Mesothelial cell of epicardium (in vitro differentiated cells): ENCODE measurements at places on chromosomes 13 and 19. TPM values are rescaled to one million over a fixed set of nuclear protein-coding genes. Genes with fewer than 3 reads are reported as not detected.

SRRM5 gene
- 0.36 to 0.63 TPM (median 0.58 TPM) in 3 replicates for total RNA-seq

PLPPR3 gene
- total RNA-seq: 140 to 162 TPM (median 152 TPM) in 3 replicates

SOX1 gene
- total RNA-seq: not detected in 3 replicates

CAPN12 gene
- total RNA-seq: 6.1 to 6.8 TPM (median 6.7 TPM) in 3 replicates

CEACAM3 gene
- not detected in 3 replicates for total RNA-seq

FBXW9 gene
- 9.6 to 9.8 TPM (median 9.8 TPM) in 3 replicates for total RNA-seq

ZNF525 gene
- total RNA-seq: 20.2 to 23.5 TPM (median 20.5 TPM) in 3 replicates

ACOD1 gene
- not detected in 3 replicates for total RNA-seq

ERICH4 gene
- total RNA-seq: not detected in 3 replicates

ZFP14 gene
- 13.9 to 14.6 TPM (median 14.3 TPM) in 3 replicates for total RNA-seq

PAN3 gene
- 58.0 to 61.3 TPM (median 58.2 TPM) in 3 replicates for total RNA-seq

- no peak for DNase-seq
These were observed 254.3 kb upstream of the PRR20A start for GRCh38 chr13:56886398-56886797.

DNA sequence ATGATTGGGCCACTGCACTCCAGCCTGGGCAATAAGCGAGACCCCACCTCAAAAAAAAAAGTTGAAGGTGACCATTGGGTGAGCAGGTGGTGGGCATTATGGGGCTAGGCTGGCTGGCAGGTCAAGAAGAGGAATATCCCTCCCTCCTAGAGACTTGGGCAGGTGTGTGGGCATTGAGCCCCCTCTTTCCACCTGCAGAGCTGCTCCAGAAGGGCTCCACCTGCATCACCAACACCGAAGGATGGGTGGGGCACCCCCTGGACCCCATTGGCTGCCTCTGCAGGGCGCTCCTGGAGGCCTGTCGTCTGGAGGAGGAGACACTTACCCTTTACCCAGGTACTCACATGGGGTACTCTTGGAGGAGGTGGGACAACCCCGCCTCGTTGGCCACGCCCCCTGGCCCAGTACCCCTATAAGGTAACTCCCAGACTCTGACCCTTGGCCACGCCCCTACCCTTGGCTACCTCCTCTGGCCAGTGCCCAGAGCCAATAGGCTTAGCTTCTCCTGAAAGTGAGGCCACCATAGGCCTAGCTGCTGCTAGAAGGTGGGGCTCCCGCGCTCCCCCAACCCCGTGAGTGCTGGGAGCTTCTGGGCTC, 21.9 kb downstream of the ZSWIM4 start:
- no peak for DNase-seq

GRCh38 chr19:1355568-1356507, 27.9 kb upstream of the NDUFS7 start:
- DNase-seq: no peak

DNA sequence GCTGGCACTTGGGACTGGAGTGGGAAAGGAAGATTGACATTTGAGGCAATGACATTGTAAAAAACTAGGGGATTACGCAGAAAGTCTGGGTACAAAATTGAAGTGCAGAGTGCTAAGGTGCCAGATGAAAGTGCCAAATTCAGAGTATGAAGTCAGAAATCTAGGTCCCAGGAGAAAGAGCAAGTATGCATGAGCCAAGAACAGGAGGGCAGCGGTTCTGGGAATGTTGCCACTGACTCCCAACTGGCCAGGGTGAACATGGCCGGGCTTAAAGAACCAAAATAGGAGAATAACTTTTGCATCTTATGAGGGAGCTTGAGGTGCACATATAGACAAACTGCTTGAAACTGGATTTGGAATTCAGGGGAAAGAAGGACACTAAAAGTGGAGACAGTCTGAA, 495.8 kb upstream of the KLF12 start:
- DNase-seq: no peak

DNA sequence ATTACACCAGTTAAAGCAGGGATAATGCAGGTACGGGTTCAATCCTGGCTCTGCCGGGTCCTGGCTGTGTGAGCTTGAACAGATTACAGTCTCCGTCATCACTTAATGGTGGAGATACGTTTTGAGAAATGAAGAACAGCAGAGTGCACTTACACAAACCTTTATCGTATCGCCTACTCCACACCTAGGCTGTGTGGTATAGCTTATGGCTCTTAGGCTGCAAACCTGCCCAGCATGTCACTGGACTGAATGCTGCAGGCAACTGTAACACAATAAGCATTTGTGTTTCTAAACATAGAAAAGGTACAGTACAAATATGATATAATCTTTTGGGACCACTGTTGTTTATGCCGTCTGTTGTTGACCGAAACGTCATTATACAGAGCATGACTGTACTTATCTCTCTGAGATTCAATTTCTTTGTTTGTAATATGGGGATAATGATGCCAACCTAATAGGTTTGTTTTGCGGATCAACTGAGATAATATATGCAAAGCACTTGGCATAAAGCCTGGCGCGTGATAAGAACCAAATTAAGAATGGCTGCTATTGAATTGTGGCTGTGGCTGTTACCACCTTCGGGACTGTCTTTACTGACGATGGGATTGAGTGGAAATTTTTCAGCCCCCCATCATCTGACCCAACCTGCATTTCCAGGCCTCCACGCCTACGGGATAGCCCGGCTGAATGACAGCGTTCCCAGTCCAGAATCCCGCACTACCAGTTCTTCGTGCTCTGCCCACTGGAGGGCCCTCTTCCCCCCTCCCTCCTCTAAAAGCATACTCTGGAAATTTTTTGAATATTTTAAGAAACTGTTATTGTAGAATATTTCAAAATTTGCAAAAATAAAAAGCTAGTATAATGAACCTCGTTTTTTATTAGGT, 11.2 kb downstream of the KRTDAP start:
- DNase-seq: no peak

GRCh38 chr13:97878431-97879375, 74.8 kb upstream of the IPO5 start:
- no peak for DNase-seq

- no peak for DNase-seq
These were observed 107.2 kb upstream of the CACNA1A start for GRCh38 chr19:13613447-13613846.

GRCh38 chr13:45518525-45519245, 53.9 kb downstream of the COG3 start:
- no peak for DNase-seq

GRCh38 chr13:62035981-62036380, 620.3 kb upstream of the PCDH20 start:
- DNase-seq: no peak

DNA sequence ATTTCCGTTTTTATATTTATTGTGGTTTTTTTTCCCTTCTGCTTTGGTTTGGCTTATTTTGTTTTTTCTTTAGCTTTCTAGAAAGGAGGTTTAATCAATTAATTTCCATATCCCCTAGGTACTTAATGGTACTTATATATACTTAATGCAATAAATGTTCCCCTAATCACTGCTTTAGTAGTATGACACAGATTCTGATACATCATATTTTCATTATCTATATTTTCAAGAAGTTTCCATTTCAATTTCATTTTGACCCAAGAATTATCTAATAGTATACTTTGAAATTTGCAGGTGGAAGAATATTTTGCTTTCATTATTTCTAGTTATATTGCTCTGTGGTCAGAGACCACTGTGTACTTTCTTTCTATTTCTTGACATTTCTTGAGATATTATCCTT, 66.6 kb upstream of the STK24 start:
- DNase-seq: no peak

DNA sequence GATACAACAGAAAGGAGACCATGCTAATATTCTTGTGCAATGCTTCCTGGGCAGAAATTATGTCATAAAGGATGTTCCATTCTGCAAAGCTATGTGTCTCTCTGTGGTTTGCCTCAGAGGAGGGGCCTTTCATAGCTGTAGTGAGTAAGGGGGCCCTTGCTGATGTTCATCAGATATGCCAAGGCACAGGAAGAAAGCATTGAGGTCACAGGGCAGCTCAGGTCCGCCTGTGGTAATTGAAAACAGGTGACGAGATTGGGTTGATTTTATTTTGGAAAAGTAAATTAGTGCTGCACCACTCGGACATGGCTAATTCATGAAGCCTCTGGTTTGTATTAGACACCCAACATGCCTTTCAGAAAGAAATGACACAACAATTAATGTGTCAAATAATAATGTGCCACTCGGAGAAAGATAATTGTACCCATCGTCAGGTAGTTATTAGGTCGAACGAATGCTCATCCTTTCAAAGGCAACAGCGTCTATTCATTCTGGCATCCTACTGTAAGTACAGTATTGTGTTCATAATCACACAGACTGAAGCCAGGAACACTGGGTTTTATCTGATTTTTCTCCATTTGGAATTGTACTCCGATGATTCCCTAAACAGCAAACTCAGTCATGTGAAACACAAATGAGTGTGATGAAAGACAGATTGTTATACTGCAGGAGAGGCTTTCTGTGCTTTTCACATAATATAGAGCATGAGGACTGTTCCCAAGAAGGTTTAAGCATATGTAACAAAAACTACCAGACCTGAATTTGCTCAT, 421.6 kb upstream of the KLF12 start:
- no peak for DNase-seq

DNA sequence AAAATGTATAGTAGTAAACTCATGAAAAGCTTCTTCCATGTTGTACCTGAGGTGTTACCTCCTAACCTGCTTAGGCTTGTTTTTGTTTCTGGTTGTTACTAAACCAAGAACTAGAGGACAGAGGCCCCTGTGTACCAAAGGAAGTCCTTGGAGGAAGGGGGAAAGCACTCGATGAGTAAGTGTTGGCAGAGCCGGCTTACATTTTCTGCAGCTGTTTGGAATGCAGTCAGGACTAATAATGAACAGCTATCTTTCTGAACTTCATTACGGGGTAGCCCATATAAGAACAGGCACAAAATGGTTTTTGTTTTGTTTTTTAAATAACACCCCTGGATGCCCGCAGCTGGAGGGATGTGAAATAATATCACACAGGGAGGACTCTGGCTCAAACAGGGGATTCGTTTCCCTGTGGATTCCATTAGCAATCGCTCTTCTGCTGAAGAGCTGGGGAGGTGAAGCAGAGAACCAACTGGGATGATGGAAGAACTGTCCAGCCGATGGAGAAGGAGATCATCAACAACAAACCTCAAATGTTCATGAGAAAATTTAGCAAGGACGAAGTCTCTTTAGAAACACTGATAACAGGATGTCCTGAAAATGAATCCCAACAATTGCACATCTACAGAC, 214.2 kb upstream of the MAB21L1 start:
- DNase-seq: no peak

DNA sequence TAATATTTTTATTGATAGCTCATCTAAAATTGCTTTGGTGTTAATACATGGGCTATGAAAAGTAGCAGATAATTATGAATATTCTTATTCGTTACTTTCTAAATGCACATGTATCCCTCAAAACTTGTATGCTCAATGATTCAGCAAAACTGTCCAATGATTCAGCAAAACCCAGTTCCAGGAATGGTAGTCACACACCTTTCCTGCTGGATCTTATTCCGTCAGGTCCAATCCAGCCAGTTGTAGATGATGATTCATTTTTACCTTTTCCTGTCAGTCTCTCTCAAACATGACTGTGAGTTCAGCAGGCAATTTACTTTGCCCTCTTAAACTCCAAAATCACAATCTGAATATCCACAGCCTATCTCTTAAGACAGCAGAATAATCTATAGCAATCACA, 1082.6 kb downstream of the EFNB2 start:
- no peak for DNase-seq

GRCh38 chr13:112346899-112347229, 29.3 kb upstream of the SPACA7 start:
- DNase-seq: no peak

- no peak for DNase-seq
These were observed 24.9 kb upstream of the PNMA8B start for GRCh38 chr19:46520616-46521015.

GRCh38 chr19:8517551-8518442, 3.8 kb upstream of the ZNF414 start:
- no peak for DNase-seq

GRCh38 chr19:9671655-9672054, 3.2 kb downstream of the ZNF562 start:
- DNase-seq: no peak

- DNase-seq: peak; percentile 65
These were observed 534 bp downstream of the STK24 start for GRCh38 chr13:98576200-98576945.

DNA sequence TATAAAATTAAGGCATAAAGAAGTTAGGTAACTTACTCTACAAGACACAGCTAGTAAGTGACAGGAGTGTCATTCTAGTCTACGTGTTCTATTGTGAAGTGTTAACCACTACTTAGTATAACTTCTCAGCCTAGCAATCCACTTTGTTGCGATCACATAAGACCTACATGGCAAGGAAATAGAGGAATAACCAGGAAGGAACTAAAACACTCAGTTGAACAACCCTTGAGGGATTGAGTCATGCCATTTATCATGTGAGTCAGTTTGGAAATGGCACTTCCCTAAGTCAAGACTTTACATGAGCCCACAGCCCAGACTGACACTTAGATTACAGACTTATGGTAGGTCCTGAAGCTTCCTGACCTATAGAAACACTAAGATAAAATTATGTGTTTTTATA, 279.5 kb upstream of the PCDH20 start:
- no peak for DNase-seq
